ENCODE measurements at places on chromosomes 4 and X. TPM values are rescaled to one million over a fixed set of nuclear protein-coding genes. Genes with fewer than 3 reads are reported as not detected.

GRCh38 chrX:153557618-153558355, 40.3 kb downstream of the ATP2B3 start:
- DNase-seq: no peak

DNA sequence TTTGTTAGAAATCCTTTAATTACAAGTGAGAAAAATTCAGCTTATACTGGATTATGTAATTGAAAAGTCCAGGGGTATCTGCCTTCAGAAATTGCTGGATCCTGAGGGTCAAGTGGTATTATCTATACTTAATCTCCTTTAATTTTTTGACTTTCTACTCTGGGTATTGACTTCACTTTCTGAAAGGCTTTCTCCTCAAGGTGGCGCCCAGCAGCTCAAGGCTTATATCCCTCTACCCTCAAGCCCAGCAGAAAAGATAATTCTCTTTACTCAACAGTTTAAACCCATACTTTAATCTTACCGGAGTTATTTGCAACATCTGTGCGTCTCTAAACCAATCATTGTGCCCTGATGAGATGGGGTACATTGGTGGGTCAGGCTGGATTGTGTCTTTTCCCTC, 129.5 kb downstream of the LARP7 start:
- peak; percentile 38 for DNase-seq

- no peak for DNase-seq
Observed at GRCh38 chr4:127748957-127749356, 18.8 kb downstream of the SLC25A31 start.

DNA sequence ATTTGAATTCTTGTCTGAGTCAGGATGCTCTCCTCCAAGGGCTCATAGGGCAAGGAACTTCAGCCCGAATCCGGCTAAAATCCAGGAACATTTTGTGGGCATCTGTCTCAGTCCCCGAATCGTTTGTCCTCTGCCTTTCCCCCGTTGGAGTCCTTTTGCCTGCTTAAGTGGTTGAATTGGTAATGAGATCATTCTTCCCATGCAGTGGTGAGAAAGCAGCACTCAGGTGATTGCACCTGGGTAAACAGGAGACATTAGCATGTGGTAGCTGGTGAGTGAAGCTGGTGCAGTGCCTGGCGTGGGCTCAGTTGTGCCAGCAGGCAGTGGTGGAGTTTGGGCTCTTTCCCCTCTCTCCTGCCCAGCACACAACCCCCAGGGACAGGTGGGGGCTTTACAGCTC, 61.9 kb upstream of the MTM1 start:
- DNase-seq: no peak

GRCh38 chrX:96994093-96994492, 110.4 kb downstream of the RPA4 start:
- DNase-seq: no peak

GRCh38 chr4:40185830-40186664, 10.8 kb upstream of the RHOH start:
- DNase-seq: no peak

GRCh38 chr4:179467878-179468277, 2025.6 kb upstream of the AGA start:
- DNase-seq: no peak

DNA sequence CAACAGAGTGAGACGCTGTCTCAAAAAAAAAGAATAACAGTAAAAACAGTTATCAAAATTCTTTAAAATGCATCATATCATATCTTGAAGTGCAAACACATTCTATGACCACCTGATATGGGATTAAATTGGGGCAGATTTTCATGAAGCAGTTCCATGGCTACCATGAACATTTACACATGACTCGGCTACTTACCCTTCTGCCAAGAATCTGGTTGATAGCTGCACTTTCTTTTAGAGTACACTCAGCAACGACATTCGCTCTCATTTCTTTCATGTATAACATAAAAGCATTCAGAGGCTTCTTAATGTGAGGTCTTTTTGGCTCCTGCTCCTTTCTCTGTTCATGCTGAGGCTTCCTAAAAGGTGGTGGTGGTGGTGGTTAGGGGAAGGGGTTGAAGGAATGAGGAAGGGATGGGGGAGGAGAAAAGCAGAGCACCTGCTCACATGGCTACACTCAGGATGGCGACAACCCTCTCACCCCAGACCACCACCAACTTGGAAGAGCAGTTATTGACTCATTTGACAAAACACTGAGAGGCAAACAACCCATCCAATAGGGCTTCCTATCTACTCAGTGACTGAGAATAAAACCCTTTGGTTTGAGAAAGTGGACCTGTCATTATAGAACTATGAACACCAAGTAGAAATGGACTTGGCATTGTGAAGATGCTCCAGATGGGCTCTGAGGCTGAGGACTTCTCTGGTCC, 88.5 kb downstream of the HADH start:
- no peak for DNase-seq

GRCh38 chr4:65669111-65670019, 924 bp downstream of the EPHA5 start:
- no peak for DNase-seq

GRCh38 chr4:143372093-143372915, 35.6 kb downstream of the GAB1 start:
- no peak for DNase-seq

GRCh38 chr4:52595001-52595400, 64.1 kb downstream of the USP46 start:
- no peak for DNase-seq

DNA sequence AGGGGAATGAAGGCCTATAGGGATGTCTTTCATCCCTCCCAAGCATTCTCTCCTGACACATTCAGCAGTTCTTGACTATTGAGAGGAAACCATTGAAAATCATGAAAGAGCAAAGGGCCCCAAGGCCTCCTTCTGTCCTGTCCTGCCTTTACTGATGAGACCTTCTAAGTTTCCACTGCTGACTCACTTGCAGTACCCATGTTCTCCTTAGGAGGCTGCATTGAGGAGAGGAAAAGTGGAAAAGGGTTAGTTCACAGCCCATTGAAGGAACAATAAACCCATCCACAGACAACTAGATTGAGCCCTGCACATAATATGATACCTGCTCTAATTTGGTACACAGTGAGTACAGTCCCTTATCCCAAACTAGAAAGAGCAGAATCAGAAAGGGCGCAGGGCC, 115.1 kb upstream of the PNPLA4 start:
- DNase-seq: no peak

- DNase-seq: peak; percentile 66
Observed at GRCh38 chr4:38759113-38759789, 23.5 kb downstream of the TLR10 start.

DNA sequence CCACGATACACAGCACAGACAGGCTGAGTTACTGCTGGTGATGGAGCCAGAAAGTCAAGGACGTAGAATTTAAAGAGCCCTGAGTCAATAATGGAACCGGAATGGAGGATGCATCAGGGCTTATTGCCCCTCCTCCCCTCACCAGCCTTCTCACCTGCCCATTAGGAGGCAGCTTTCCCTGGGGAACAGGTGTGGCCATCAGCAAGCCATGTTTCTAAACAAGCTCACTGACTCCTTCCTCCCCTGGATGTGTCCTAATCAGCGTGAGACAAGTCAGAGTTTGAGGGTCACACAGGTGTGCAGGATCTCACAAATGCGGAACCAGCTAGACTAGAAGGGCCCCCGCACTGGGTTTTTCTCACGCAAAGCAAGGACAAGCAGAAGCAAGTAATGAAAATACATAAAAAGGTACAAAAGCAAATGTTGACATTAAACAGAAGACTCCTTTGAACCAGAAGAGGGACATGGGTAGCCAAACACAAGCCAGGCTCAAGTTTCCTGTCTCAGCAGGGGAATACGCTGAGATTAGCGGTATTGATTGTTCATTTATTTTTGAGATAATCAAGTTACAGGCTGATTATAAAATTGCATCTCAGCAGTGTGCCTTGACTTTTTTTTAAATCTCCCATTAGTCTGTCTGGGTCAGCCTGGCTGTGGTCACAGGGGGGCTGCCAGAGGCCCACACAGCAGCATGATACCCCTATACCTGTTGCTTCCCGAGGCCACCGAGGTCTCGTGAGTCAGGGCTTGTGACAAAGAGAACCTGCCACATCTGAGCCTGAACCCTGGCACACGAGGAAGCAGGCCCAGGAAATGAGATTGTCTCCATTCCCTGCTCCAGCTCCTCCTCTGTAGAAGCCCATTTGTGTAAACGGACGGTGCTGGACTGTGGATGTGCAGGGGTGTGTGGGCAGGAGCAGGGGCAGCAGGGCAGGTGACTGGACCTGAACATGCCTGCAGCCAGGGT, 37.4 kb downstream of the CCKAR start:
- DNase-seq: no peak

DNA sequence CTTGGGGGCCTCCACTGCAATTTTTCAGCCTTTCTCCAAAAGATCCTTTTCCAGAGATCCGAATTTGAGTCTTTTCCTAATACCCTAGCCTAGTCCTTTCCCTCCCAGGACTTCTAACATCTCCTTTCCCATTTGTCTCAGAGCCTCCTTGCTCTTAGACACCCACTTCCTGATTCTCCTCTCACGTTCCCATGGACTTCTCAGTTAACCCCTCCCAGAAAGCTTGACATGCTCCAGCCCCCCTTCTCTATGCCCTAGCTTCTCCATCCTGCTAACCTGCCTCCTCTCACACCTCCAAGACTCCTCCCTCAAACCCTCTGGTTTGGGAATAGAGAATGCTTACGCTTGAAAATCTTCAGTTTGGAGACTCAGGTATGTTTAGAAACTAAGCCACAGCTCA, 2.5 kb downstream of the UBA1 start:
- DNase-seq: no peak

DNA sequence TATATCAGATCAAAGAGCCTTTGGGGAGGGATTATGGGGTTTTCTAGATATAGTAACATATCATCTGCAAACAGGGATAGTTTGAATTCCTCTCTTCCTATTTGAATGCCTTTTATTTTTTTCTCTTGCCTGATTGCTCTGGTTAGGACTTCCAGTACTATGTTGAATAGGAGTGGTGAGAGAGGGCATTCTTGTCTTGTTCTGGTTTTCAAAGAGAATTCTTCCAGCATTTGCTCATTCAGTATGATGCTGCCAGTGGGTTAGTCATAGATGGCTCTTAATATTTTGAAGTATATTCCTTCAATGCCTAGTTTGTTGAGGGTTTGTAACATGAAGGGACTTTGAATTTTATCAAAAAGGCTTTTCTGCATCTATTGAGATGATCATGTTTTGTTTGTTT, 25.6 kb upstream of the ABCB7 start:
- no peak for DNase-seq

GRCh38 chr4:57544811-57545654, 434.8 kb upstream of the IGFBP7 start:
- DNase-seq: no peak

DNA sequence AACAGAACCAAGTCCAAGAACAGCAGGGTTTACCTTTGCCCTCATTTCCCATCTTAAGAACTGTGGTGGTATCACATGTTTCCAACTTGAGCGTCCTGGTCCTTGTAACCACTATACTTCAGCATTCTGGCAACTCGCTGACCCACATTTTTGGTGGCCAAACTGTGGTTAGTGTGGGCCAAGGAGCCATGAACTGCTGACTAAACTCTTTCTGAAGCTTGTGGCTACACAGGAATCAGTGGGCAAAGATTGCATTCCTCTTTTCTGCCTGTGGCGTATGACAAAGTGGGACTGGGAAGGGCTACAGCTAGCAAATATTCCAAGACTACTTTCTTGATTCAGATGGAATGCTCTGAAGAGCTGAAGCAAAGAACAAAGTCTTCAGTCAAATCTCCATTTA, 106.3 kb upstream of the MID1 start:
- no peak for DNase-seq

DNA sequence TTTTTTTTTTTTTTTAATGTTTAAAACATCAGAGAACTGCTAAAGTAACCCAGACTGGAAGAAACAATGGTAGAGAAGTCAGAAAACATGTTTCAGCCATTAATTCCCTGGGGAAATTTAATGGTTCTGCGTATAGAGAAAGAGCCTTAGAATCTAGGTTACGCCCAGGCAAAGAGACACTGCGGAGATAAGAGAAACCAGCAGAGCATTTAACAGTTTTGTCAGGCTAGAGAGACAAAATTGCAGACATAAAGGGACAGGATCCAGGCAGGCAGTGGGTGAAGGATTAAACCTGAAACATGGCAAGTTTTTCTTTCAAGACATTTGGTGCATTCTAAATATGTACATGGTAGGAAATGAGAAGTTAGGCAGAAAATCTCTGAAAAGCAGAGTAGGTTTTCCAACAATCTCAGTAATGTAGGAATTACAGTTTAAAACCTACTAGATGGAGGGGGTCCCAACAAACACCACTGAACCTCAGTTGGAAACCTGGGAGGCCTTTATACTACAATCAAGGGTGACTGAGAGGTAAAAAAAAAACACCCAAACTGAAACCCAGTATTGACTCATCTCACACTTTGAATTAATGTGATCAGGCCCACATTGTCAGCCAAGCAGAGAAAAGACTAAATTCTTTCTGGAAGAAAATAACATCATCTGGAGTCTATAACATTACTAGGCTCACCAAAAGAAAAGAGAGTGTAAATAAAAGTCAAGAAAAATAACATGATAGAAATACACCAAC, 254.2 kb upstream of the NWD2 start:
- no peak for DNase-seq

- DNase-seq: no peak
Observed at GRCh38 chrX:146224442-146224841, 406.8 kb downstream of the SLITRK2 start.

DNA sequence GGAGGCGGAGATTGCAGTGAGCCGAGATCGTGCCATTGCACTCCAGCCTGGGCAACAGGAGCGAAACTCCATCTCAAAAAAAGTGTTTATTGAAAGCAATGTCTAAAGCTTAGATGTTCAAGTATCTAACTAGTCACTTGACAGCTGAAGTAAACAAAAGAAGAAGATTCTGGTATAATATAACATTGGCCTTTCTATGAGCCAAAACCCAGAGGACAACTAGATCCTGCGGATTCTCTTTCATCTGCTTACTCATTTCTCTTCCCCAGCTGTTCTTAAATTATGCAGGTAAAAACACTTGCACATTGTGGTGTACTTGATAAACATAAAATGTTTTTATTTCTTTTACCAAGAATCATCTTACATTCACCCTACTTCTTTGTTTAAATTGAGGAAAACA, 24.1 kb upstream of the AREG start:
- DNase-seq: no peak

- no peak for DNase-seq
Observed at GRCh38 chrX:111511477-111511876, at the start of gene SERTM2. SERTM2 (plus strand) TSS chrX:111511645; CDS start chrX:111518858, 7,213 bp downstream.

DNA sequence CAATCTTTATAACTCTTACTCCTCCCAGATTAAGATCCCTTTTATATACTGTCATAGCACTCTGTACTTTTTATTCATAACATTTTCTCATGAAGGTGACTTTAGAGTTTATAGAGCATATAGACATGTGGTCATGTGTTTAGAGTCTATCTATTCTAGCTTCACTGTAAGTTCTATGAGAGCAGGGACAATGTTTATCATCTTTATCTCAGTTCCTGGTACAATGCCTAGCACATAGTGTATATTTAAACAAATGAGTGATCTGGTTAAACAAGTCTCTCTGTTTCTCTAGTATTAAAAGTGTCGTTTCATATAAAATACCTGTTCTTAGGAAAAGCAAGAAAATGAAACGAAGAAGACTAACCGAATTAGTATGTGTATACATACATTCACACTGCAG, 3.2 kb downstream of the CXCL6 start:
- DNase-seq: no peak

Gene PSAPL1
- polyA plus RNA-seq: not detected

Gene LIMCH1
- polyA plus RNA-seq: 689 TPM

Gene NAP1L2
- not detected for polyA plus RNA-seq

Gene SH3BP2
- polyA plus RNA-seq: 23.1 TPM

Gene USP46
- polyA plus RNA-seq: 29.3 TPM

Gene RAB41
- polyA plus RNA-seq: 0.27 TPM

Gene SFRP2
- 95.0 TPM for polyA plus RNA-seq

Gene ADAMTS3
- 3.7 TPM for polyA plus RNA-seq

Gene NAA11
- 0.66 TPM for polyA plus RNA-seq

Gene REPS2
- 10.0 TPM for polyA plus RNA-seq

Gene PRDX4
- polyA plus RNA-seq: 74.6 TPM
